ENCODE measurements at places on chromosomes 7 and 10.

DNA sequence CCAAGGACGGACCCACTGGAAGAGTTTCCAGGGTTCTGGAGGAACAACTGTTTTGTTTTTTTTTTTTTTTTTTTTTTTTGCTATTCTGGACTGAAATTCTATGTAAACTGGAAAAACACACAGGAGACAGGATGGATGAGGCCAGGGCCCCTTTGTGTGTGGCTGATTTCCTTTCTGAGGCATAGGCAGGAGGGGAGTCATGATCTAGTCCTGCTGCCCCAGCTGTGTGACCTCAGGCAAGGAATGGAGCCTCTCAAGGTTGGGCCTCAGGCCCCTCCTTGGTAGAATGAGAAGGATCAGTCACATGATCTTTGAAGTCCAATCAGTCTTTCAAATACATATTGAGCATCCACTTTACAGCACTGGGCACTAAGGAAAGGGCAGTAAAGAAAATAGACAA is 87.6 kb downstream of the SH3PXD2A start:
- DNase-seq = no peak

DNA sequence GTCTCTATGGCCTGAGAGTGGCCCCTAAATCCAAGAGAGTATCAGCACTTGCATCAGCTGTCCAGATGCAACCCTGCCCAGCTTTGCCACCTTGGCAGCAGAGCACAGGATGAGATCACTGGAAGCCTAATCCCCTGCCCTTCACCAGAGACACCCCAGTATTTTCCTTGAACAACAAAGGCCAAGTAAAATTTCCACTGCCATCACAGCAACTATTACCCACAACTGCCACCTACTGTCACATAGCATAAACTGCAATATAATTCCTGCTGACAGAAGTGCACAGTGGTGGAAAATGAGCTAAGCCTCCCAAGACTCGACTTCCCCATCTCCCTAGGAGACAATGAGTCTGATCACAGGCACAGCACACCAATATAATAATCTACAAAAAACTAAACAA is 462.8 kb upstream of the ZWINT start:
- DNase-seq = no peak

DNA sequence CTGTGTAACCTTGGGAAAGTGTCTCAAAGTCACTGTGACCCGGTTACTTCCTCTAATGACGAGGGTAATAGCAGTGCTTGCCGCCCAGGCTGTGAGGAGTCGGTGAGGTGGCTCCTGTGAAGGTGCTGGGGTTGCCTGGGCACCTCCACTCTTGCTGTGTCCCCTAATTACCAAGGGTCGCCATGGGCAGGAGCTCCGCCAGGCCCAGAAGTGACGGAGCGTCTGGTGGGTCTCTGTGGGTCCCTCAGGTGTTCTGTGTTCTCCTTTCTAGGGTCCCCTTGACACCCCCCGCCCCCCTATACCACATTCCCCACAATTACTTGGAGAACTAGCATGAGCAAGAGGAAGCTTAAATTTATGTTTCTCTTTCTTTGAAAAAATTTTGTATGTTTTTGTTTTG is 161.5 kb downstream of the WDR37 start:
- no peak for DNase-seq

- DNase-seq = no peak
Measured at GRCh38 chr10:111297351-111297848, 220.6 kb downstream of the ADRA2A start.

DNA sequence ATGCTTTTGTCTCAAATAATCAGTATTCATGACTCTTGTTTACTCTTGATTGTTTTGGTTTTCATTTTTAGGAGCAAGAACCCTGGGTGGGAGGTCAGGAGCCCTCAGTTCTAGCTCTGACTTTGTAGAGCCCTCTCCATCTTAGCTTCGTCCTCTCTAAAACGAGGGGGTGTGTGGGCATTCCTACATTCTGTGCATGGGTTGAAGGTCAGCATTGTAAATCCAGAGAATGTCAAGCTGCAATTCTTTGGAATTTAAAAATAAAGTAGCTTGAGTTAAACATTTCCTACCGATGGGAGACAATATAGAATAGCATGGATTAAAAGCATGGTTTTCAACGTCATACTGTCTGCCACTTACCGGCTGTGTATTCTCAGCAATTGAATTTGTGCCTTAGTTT is 128.3 kb downstream of the PRPF18 start:
- no peak for DNase-seq

GRCh38 chr10:124916098-124916584 is 25.8 kb upstream of the ZRANB1 start:
- no peak for DNase-seq

DNA sequence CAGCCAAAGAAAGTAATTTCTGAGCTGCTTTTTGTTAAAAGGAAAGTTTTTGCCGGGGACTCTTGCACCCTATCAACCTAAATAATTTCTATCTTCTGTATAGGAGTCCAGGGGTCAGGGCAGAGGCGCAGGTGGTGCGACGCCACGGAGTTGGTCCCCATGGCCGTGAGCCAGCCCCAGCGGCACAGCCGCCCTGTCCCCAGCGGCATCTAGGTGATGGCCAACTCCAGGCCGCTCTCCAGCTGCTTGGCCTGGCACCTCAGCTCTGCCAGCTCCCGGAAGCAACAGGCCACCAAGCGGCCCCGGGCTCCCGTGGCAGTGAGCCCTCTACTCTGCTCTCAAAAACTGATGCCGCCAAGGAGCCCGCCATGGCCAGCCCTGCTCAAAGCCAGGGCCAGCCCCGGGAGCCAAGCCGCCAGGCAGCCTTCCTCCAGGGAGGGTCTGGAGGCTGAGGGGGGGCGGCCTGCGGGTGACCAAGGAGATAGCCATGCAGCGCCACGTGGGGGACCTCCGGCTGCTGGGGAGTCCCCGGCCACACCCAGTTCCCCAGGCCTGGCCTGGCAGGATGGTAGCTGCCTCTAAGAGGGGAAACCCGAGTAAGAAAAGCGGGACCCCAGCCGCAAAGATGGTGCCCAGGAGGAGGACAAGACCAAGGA is 22.8 kb upstream of the LANCL2 start:
- DNase-seq = no peak

GRCh38 chr10:68163735-68164134 is 54.4 kb downstream of the MYPN start:
- no peak for DNase-seq
